ENCODE measurements at places on chromosomes 12 and 14.

DNA sequence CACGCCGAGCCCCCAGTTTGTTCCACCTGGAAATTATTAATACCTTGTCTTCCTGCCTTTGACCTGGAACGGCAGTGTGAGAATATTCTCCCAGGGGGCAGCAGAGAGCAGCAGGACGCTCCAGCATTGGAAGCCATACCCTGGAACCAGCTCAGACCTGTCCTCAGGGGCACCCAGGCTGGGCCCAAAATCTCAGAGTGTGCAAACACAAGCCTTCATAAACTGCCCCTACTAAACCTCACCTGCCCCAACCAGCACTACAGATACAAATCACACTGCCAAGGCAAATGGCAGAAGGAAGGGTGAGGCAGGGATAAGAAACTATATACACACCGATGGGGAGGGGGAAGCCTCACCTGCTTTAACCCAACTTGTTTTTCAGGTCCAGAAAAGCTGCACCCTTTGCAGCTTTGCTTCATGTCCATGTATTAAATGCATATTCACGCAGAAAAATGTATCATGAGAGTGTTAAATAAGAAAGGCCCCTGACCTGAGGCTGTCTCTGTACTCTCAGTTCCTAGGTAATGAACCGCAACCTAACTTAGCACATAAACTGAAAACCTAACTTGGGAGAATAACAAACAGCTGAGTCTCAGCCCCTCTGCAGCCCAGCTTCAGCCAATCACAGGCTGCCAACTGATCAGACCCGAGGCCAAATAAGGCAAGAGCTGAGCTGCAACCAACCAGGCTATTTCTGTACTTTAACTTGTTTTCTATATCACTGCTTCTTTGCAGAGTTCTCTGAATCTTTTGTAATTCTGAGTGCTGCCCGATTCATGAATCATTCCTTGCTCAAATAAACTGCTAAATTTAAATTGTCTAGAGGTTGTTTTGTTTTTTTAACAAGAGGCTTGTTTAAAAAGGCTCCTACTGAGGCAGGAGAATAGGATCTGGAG is 130.1 kb downstream of the SPTSSA start:
- DNase-seq, result peak; percentile 77

- DNase-seq, result no peak
Observed at GRCh38 chr12:6273541-6274230, 36.8 kb upstream of the PLEKHG6 start.

- DNase-seq, result no peak
Observed at GRCh38 chr14:56206596-56206995, 88.4 kb downstream of the PELI2 start.

DNA sequence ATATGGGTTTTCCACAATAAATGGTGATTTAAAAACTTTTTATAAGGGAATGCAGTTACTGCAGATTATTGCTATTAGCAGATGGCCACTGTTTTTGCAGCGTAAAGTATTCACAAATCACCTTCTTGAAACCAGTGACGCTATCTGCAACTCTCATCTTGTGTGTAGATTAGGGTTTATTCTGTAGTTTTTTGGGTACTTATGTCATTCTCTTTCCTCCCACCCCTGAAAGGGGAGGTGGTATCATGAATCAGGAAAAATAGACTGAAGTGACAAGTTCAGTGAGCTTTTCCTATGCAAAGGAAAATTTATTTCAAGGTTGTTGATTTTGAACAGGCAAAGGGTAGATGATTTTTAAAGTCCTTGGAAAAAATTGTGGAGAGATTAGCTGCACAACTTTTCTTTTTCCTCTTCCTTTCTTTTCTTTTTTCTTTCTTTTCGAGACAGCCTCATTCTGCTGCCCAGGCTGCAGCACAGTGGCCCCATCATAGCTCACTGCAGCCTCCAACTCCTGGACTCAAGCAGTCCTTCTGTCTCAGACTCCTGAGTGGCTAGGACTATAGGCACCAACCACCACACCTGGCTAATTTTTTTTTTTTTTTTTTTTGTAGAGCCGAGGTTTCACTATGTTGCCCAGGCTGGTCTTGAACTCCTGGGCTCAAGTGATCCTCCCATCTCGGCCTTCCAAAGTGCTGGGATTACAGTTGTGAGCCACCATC is 1.6 kb downstream of the FRS2 start:
- DNase-seq, result no peak

GRCh38 chr14:61270714-61271113 is 10.4 kb downstream of the TMEM30B start:
- no peak for DNase-seq

- no peak for DNase-seq
Observed at GRCh38 chr14:103216857-103217256, 93.6 kb downstream of the TNFAIP2 start.

GRCh38 chr14:69464829-69465228 is 19.7 kb upstream of the PLEKHD1 start:
- DNase-seq, result no peak

DNA sequence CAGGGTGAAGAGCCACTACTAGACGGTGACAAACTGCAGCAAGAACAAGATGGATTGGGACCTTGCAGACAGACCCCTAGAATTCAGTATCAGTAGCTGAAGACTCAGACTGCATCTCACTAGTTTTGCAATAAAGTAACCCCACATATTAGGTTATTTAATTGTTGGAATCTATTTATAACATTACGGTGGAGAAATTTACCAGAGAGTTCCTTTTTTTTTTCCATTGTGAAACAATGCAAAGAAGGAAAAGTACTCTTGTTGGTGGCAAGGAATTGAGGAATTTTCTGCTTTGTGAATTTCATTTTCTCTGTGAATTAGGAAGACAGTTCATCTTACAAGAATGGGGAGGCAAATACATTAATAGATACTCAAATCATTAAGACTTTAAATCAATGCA is 185.7 kb upstream of the PPFIA2 start:
- no peak for DNase-seq

GRCh38 chr14:91338379-91338778 is 79.2 kb downstream of the CCDC88C start:
- no peak for DNase-seq

- no peak for DNase-seq
Observed at GRCh38 chr12:126534495-126534894, 1469.3 kb downstream of the AACS start.
